ENCODE measurements at places on chromosomes 3 and 15.

DNA sequence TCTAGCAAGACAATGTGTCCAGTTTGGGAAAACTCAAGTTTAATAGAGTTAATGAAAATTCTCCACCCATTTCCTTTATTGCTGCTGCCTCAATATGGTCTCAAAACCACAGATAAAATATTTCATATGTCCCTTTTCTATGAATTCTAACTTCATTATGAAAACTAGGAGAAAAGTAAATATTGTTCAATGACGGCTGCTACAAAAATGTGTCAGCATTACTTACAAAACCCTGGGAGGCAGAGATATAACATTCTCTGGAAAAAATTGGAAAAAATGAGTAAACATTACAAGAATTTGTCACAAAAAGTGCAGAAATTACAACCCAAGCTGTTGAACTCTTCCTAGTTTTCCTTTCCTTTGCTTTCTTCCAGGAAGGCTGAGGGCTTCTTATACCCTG lies 22.2 kb upstream of the FBN1 start:
- DNase-seq, result no peak

DNA sequence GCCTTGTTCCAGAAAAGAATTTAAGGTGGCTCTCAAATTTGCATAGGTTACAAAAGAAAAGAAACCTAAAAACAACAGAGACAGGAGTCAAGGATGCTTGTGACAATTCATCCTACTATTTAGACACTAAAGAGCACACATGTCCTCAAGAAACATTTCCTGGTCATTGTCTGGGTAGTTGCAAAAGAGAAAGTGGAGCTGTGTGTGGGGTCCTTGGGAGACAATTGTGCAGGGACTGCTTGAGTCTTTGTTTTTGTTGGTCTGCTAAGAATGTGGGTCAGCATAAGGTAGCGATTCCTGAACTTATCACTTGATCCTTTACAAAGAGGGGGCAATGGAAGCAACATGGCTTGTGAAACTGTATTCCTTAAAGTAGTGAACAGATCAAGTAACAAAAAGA lies 185.3 kb downstream of the KCNAB1 start:
- no peak for DNase-seq

DNA sequence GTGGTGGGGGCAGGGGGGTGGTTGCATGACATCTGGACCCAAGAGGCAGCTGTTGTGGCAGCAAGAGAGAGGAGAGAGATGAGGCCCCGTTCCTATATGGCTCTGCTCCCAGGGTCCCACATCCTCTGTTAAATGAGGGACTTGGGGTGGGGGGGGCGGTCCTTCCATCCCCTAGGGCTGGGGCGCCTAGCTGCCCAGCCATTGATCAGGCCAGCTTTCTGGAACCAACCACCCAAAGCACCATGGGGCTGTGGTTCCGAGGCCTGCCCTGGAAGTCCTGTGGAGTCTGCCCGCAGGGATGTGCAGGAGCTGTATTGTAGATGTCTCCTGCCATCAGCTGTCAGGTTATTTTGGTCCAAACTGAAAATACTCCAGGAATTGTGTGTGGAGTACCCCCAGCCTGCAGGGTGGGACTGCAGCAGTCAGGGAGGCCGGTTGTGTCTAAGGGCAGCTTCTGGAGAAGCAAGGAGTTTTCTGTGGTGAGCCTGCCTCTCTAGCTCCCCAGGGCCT lies 5.2 kb downstream of the FURIN start:
- DNase-seq, result no peak

GRCh38 chr3:71107926-71108325 lies 475.6 kb downstream of the FOXP1 start:
- no peak for DNase-seq

- no peak for DNase-seq
Measured at GRCh38 chr3:195446359-195446758, 3.5 kb upstream of the ACAP2 start.

DNA sequence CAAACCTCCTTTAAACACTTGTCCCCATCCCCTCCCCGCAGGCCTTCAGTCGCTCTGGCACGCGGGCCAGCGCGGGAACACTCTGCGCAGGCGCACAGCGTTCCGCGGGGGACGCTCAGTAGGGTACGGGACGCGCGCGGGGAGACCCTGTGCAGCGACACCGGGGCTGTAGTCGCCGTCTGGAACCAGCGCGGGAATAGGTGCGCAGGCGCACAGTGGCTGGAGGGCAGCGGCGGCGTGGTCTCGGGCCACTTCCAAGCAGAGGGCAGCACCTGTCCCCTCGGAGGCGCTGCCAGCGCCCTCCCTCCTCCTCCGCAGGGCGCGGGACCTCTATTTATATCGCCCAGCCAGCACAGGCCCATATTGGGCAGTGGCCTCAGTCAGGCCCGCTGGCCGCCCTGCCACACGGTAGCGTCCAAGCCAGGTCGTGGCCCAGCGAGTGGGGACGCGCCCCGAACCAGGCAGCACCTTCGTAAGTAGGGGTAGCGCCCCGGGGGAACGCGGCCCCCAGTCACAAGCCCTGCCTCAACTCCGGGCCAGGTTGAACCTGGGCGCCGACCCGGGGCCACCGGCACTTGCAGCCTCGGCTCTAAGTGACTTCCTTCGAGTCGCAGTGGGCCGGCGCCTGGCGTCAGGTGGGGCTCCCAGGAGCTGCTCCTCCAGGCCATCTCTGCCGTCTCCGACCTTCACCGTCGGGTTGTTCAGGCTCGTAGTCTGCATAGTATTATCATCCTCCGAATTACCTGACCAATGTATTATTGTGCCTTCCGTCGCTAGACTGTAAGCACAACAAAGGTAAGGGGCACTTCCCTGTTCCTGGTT lies at the start of gene KBTBD12:
Gene KBTBD12 (plus strand): TSS at position 118 of the 822 bp plus-strand sequence. CDS start 7,830 bp downstream, outside the sequence.
- peak; percentile 72 for DNase-seq

DNA sequence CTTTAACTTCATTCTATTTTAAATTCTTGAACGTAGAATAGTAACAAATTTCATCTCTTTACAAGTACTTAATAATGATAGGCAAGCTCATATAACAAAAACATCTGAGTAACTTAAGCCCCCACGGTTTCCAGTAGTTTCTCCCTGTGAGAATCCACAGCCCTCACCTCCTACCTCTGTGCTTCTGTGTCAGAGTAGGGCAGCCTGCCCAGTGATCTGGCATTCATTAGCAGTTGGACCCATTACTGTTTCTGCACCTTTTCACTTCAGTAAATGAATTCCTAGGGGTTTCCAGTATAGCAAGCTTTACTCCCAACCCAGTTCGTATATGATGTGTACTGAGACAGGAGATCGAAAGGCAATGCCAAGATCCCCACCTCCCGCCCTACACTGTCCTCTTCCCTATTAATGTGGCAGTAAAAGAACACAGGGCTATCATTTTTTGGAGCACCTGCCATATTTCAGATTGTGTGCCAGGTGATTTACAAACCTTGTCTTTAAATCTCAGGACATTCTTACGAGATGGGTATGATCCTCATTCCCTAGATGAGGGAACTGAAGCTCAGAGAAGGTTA lies 40.8 kb downstream of the EIF2AK4 start:
- no peak for DNase-seq

GRCh38 chr3:19221081-19221480 lies 72.8 kb downstream of the KCNH8 start:
- DNase-seq, result no peak

Measured in WERI-Rb-1 (cell line).